ENCODE measurements at places on chromosomes 1 and 21. TPM values are rescaled to one million over a fixed set of nuclear protein-coding genes. Genes with fewer than 3 reads are reported as not detected.
A peak's percentile ranks its signal among the peaks of the same experiment; 100 is the strongest.

SERTAD4 gene
- 1.7 TPM for total RNA-seq

DNA sequence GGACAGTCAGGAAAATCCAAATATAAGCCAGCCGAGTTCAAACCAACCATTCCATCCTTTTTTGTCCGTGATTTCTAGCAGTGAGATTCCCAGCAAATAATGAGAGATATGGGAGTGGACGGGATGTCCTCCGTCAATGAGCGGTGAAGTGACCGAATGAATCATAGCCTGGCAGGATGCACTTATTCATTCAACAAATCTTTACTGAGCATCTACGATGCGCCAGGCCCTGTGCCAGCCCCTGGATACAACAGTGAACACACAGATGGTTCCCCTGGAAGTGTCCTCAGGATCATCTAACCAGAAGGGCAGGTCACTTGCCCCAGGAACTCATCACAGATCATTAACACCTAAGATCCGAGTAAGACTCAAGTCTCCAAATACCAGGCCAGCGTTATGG, 8.2 kb upstream of the PLEKHA6 start:
- no peak for DNase-seq

GRCh38 chr1:202283379-202283844, 58.3 kb downstream of the UBE2T start:
- peak; percentile 59 for DNase-seq

- peak; percentile 51 for DNase-seq
Measured at GRCh38 chr1:231039161-231040018, 664 bp downstream of the FAM89A start.

GRCh38 chr1:86713477-86713876, 9.1 kb downstream of the SH3GLB1 start:
- DNase-seq = no peak

DNA sequence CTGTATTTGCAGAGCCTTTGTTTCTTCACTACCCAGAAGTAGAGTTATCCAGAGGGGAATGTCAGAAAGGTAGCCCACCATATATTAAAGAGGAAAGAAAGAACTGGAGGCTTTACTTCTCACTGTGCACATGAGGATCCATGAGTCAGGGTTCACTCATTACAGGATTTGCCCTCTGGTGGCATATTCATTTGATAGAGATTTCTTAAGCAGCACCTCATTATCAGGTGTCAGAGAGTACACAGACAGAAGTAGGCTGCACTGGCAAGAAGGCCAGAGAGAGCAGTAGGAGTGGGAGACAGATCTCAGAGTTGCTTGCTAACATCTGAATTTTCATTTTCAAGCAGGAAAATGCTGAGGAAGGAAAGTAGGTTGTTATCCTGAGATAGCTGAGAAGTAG, 123.8 kb downstream of the PIK3R3 start:
- DNase-seq = no peak
